Brain pericyte (primary cell): ENCODE measurements at places on chromosomes 7 and 10.

DNA sequence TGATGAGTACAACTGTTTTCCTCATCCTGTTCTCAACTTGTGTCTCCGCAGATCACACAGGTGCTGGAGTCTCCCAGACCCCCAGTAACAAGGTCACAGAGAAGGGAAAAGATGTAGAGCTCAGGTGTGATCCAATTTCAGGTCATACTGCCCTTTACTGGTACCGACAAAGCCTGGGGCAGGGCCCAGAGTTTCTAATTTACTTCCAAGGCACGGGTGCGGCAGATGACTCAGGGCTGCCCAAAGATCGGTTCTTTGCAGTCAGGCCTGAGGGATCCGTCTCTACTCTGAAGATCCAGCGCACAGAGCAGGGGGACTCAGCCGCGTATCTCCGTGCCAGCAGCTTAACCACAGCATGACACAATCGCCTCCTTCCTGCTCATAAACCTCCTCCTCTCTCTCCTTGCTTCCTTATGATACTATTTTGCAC is 126.7 kb upstream of the PRSS58 start:
- DNase-seq, result no peak

- no peak for DNase-seq
Observed at GRCh38 chr7:22607180-22607579, 107.2 kb upstream of the STEAP1B start.

GRCh38 chr7:114818501-114818900 is 103.4 kb upstream of the MDFIC start:
- DNase-seq, result no peak

GRCh38 chr7:151080067-151080521 is 515 bp downstream of the FASTK start:
- DNase-seq, result no peak

DNA sequence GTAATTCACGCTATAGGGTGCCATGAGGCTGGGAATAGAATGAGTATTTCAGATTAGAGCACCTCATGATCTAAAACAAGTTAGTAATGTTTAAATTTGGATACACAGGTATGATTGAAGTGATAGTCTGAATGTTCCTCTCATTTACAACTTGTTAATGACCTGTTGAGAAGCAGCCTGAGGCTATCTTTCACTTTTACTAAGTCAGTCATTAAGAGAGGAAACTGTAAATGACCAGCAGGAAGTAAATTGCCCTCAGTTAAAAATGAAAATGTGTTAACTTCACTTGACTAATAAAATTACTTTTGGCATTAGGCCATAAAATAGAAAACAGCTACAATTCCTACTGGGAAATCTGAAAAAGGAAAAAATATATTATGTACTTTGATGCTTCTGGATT is 1042.0 kb downstream of the DNAJB9 start:
- no peak for DNase-seq

DNA sequence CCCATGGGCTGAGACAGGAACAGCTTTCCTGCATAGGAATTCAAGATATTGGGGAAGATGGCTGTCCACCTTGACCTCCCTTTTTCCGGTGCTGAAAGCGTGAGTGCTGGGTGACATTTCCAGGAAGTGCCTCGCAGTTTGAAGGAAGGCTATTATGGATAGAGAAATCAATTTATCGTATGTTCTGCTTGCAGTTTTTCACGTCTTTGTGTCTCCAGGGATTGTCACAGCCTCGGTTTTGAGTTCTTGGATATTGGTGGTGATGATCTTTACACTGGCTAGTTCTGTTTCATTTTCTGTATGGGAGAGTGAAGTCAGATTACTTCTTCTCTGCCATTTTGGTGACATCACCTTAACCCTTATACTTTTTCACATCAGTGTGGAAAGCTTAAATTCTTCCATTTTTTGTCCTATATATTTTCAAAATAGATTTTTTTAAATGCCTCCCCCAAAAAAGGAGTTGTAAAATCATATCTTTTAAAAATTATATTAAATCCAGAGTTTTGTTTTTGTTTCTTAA is 102.5 kb upstream of the APBB1IP start:
- DNase-seq, result no peak

- DNase-seq, result no peak
Observed at GRCh38 chr10:28840971-28841370, 163.7 kb downstream of the BAMBI start.

- no peak for DNase-seq
Observed at GRCh38 chr7:85342781-85343180, 155.9 kb upstream of the SEMA3D start.
